Vagina (tissue), 2 donors: ENCODE measurements at places on chromosomes 16 and 17.

DNA sequence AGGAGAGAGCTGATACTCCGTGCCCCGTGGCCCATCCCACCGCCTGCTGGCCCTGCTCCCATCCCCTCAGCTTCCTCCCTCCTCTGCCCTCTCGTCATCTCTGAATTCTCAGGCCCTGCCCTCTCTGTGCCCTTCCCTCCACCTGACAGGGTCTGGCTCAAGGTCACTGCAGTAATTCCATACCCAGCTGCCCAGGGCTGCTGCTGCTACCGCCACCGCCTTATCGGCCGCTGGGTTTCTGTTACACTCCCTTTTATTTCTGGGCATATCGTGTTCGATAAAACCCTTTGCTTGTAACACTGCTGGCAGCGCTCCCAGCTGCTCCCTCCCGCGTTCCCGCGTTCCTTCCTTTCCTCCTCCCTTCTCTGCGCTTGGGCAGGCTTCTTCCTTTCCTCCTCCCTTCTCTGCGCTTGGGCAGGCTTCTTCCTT, 1.2 kb downstream of the EPN3 start:
- DNase-seq, result no peak

DNA sequence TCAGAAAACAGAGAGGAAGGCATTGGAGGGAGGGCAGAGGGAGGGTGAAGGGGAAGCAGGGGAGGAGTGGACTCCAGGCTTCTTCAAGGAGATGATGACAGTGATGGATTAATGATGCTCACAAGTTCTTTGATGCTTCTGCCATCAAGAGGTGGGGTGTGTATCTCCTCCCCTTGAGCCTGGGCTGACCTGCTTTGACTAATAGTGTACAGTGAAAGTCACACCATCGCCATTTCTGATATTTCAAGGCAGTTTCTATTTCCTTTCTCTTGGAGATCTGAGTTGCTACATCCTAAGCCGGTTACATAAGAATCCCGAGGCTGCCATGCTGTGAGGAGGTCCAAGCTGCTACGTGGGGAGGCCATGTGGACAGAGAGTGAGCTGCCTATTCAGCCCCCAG, 312.5 kb downstream of the MAF start:
- no peak for DNase-seq

DNA sequence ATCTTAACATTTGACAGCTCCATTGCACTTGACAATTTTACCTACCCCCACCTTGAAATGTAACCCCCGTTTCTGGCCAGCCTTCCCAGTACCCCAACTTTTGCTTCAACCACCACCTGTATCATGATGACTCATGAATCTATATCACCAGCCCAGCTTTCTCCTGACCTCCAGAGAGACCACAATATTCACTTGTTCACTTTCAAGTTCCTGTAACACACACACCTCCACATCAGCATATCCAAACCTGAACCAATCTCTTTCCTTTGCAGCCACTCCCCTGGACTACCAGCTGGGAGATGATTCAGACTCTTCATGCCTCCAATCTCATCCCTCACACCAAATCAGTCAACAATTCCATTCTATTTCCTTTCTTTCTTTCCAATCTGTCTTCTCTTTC, 8.0 kb downstream of the SMG6 start:
- DNase-seq, result no peak

GRCh38 chr16:1505912-1506311, 12.8 kb downstream of the TELO2 start:
- DNase-seq, result no peak

GRCh38 chr16:31087971-31088370, 772 bp downstream of the PRSS53 start:
- DNase-seq, result no peak

GRCh38 chr16:15980329-15980728, 30.9 kb downstream of the ABCC1 start:
- DNase-seq, result no peak

GRCh38 chr17:71710816-71711215, 410.0 kb upstream of the SOX9 start:
- DNase-seq, result no peak

DNA sequence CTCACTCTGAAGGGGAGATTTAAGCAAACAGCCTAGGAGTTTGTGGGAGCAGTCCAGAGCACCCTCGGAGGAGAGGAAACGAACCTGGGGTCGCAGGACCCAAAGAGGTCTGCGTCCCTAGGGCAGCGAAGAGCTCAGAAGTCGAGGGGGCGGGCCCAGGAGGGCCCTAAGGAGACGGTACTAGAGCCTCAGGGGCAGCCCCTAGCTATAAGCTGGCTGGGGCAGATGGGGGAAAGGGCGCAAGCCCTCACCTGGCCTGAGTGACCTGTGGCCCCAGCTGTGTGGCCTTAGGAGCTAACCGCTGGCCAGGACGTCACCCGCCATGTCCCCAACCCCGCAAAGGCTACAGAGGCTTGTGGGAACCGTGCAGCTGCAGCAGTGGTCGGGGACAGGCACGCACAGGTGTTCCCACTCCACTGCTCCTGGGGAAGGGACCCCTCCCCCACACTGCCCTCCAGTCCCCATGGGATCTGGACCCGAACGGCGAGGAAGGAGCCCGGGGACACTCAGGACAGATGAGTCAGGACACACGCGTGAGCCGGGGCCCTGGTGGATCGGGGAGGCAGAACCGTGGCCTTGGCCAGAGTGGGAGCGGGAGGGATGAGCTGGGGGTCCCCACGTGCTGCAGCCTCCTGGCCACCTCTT, 2.0 kb upstream of the CTRB2 start:
- DNase-seq, result no peak

DNA sequence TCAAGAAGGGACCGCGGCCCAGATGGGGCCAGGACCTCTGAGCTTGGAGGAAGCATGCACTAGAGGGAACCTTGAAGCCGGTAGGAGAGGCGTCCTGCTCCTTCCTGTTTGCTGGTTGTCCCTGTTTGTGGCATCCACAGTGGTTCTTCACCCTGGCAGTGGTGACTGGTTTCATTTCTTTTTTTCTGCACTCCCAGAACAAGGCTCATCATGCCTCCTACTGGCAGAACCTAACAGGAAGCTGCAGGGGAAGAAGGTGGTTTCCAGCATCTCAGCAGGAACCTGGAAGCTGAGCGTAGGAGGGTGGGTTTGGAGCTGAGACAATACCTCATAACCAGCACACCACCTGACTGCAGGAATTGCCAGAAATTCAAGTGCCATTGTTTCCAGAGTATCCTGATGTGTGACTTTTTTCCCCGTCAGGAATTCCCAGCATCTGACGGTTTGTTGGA, 5.8 kb downstream of the TMEM231 start:
- no peak for DNase-seq

DNA sequence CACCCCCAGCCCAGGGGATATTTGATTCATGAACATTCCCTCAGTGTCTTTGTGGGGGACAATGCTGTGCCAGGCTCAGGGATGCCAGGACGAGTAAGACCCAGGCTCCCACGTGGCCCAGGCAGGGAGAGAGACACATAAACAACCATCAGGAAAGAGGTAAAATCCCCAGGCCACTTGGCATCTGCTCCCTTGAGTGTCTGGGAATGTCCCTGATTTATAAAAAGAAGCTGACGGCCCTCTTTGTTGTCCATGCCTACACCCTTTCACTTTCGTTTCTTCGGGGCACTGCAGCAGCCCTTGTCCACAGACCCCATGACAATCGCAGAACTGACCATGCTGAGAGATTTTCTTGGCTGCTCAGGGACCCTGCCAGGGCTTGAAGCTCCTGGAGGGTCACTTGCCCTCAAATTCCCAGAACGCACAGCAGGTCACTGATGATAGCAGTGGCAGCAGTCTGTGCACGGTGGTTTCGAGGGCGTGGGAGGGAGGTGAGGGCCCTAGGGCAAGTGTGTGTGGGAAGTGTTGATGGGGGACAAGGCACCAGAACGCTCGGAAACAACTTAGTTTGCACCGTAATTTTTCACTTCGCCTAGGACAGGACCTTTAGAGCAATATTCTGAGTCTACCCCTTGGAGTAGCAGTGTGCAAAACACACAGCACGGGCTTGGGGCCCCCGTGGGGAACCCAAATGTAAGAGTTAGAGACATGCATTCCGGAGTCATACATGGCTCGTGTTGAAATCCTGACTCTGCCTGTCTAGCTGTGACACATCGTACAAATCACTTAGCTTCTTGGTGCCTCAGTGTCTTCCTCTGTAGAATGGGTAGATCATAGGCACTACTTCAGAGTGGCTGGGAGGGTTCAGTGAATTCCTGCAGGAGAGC, 4.7 kb downstream of the NOD2 start:
- no peak for DNase-seq

- DNase-seq, result no peak
Measured at GRCh38 chr17:9898812-9899211, 6.3 kb downstream of the RCVRN start.

DNA sequence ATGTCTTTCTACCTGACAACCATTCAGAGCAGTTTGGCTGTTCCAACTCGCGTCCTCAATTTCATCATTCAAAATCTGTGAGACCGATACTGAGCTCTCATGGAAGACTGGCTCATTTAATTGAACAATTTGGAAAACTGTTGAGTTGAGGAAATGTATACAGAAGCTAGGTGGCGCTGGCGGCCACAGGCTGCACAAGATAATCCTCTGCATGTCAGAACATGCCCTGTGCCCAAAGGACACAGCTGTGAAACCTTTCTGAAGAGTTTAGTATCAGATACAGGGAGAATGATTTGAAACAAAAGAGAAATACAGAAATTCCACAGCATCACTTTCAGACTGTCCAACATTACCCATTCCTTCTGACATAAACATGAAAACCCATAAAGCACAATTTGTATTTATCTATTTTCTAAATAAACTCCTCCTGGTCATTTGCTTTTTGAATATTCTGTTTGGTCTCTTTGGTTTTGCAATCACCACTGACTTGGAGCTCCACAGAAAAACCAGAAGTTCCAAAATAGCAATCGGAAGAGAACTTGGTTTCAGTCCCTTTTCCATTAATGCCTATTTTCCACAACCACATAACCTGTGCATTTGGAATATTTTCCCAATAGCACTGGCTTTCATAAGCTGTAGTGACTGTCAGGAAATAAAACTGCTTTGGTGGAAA, 192.8 kb downstream of the MAP2K6 start:
- no peak for DNase-seq

- no peak for DNase-seq
Measured at GRCh38 chr16:13510425-13511151, 409.4 kb upstream of the ERCC4 start.

- DNase-seq, result no peak
Measured at GRCh38 chr16:886802-887731, 83.7 kb downstream of the LMF1 start.

DNA sequence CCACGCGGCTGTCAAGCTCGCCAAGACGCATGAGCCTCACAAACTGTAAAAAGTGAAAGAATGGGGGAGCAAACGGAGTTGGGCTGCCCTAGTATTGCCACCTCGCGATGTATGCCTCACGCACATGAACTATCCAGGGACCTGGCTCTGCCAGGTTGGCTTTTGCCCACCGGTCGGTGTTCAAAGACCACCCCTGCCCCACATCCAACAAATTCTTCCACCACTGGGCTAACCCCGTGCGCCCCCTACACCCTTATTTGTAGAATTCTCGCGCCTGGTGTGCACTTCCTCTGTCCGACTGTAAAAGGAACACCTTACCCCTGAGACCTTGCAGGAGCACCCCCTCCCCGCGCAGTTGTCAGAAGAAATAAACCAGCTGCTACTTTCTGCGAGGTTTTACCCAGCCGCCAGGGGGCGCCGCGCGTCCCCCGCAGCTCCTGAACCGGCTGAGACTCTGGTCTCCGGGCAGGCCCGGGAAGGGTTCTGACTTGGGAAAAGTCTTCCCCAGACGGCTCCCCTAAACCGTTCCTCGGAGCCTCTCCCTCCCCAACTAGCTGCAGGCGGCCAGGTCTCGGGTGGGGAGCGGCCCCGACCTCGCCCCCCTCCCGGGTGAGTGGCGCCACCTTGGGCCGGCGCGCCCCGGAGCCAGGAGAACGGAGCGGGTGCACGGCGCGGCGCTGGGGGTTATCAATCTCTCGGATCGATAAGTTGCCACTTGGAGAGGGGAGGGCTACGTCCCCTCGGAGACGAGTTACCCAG, 1.7 kb upstream of the ZNF423 start:
- DNase-seq, result no peak
